ENCODE measurements at places on chromosomes 12 and 14. TPM values are rescaled to one million over a fixed set of nuclear protein-coding genes. Genes with fewer than 3 reads are reported as not detected.

DNA sequence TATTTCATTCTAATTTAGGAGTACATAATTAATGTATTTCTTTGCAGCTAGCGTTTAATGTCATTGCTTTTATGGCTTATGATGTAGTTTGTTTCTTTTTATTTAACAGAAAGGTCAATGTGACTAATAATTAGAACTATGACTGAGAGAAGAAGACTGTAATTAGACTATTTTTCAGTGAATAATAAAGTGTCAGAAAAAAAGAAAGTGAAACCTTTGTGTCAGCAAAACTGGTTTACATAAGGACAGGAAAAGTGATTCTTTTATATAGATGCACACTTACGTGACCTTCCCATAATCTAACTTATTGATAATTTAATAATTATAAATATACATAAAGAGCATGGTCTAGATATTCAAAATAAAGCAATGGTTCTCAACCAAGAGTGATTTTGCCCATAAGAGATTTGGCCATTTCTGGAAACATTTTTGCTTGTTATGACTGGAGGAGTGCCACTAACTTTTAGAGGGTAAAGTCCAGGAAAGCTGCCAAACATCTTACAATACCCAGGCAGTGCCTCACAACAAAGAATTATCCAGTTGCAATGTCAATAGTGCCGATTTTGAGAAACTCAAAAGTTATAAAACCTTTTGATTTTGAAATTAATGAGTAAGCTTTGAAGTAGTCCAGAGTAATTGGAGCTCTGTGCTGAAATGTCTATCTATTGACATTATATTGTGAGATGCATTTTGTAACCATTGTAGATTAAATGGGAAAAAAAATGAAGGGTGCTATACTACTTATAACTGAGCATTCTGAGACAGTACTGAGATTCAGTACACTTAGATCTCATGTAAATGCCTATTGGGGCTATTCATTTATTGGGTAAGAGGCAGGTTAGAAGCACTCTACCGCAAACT is 227.1 kb downstream of the C12orf50 start:
- DNase-seq: no peak

DNA sequence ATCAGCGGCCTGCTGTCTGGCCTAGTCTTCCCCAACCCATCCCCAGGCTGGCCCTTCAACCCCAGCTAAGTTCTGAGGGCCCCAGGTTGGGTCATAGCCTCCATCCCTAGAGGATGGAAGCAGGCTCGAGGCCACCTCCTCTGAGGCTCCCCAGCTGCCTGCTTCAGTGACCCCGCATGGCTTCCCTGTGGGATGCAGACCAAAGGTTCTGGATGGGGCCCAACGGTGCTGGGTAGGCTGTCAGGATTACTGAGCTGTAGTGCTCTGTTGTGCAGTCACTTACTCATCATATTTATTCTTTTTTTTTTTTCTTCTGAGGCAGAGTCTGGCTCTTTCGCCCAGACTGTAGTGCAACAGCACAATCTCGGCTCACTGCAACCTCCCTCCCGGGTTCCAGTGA is 92.0 kb downstream of the IRF2BPL start:
- DNase-seq: no peak

DNA sequence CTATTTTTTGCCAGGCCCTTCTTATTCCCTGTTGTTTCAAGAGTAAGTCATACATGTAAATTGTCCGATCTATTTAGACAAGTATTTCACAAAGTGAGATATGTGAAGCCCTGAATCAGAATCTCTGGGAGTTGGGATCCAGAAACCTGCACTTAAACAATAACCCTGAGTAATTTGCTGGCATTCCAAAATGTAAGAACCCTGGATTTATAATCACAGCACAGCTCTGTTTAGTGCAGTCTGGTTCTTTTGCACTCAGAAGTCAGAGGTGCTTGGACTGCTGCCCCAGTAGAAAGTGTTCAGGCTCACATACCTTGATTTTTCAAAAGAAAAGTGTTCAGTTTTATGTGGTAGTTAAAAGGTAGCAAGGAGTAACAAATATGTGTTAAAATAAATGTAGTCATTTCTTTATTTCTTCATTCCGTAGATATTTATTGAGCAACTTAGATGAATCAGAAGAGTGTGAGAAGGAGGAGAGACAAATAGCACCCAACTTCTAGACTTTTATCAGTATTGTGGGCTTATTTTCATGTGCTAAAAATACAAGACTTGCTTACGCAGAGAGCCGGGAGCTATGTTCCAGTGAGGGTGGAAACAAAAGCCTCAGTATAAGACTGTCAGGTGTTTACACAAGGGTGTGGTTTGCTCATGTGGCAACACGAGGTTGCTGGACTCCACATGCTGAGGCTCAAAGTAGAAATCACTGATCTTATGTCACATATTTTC is 70.1 kb downstream of the SYNE2 start:
- no peak for DNase-seq

DNA sequence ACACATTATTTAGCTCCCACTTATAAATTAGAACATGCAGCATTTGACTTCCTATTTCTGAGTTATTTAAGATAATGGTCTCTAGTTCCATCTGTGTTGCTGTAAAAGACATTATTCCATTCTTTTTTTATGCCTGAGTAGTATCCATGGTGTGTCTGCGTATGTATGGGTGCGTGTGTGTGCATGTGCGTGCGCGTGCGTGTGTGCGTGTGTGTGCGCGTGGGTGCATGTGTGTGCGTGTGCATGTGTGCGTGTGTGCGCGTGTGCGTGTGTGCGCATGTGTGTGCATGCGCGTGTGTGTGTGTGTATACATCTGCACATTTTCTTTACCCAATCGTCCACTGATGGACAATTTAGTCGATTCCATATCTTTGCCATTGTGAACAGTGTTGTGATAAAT is 479.4 kb upstream of the TMEM132C start:
- DNase-seq: no peak

The STYK1 gene
- 0.62 TPM for polyA plus RNA-seq

The CMAS gene
- 44.7 TPM for polyA plus RNA-seq

The KRT77 gene
- polyA plus RNA-seq: 4.1 TPM

The SLC39A9 gene
- polyA plus RNA-seq: 21.8 TPM
